ENCODE measurements at places on chromosomes 1 and 21.

DNA sequence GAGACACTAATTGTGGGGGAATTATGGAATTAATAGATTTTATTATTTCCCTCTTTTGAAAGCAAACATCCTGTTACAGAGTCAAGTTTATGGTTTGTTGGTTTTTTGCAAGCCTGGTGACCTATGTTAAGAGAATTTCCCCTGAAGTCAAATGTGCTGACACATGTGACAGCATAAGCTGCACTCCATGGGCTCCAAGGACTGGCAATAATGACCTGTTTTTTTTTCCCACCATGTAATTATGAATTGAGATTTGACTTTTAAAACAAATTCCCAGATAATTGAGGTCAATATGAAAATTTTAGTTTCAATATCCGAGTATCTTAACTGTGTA is 242.5 kb upstream of the SGIP1 start:
- DNase-seq, result no peak

DNA sequence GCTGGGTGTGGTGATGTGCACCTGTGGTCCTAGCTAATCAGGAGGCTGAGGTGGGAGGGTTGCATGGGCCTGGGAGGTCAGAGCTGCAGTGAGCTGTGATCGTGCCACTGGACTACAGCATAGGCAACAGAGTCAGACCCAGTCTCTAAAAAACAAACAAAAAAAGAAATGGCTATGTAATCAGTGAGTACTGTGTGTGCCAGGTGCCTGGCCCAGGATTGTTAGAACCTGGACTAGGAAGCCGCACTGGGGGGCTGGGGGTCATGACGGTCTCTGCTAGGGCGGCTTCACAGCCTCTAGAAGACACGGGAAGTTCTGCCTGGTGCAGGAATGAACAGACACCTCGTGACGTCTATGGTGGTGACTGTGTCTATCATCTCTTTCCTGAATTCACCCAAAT is 8.5 kb downstream of the TMEM9 start:
- DNase-seq, result no peak

DNA sequence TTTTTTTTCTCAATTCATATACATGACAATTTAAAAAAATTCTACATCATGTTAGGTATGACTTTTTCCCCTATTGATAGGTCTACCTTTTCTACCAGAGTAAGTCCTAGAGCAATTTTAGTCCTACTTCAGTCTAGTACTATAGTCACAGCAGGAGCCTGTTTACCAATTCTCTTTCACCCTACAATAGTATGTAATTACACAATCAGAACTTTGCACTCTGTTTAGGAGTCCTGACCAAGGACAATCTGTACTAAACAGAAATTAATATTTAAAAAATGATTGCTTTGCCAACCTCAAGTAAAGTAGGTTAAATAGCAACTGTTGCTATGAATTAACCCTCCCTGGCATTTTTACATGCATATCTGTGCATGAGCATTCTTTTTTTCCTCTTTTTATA is 810 bp upstream of the CYP4A11 start:
- no peak for DNase-seq

- peak; percentile 65 for DNase-seq
These were observed at the start of gene BMP8A for GRCh38 chr1:39491146-39491921. Gene BMP8A, plus strand, starts transcription at chr1:39491636. Its CDS starts 356 bp downstream, at chr1:39491992.

- DNase-seq, result no peak
These were observed 94.0 kb downstream of the LACTBL1 start for GRCh38 chr1:22878626-22879025.

DNA sequence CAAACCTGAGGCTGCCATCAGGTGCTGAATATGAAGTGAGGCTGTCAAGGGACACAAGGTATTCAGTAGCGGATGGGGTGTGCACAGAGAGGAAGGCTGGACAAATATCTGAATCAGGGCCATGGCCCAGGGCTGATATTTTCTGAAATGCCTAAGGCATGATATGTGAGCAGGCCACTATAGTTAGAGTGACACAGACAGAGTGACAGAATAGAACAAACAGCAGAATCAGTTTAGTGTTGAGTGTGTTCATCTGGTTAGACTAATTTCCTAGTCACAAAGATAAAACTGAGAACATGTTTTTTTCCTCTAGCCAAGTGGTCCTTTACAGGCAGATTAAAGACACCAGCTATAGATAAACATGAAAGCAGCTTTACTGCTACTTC is 3.9 kb downstream of the OVAAL start:
- no peak for DNase-seq

DNA sequence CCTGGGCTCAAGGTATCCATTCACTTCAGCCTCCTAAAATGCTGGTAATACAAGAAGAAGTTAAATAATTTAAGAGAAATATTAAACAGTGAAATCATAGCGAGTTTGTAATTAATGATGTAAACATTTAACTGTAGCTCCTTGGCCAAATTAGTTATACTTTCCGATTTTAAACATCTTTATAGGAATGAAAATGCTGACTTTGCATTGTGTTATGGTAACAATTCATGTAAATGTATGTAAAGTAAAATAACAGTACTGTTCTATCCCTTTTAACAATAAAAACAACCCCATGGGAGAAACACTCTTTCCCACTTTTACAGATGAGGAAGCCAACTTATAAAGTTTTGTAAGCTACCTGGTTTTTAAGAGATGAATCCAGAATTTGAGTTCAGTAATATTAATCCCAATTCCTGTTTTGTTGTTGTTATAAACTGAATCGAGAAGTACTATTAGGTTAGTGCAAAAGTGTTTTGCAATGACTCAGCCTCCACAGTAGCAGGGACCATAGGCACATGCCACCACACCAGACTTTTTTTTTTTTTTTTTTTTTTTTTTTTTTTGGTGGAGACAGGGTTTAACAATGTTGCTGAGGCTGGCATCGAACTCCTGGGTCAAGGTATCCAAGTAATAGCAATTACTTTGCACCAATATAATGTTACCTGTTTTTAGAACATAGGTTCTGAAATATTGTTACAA is 1360.4 kb downstream of the BRINP3 start:
- no peak for DNase-seq

DNA sequence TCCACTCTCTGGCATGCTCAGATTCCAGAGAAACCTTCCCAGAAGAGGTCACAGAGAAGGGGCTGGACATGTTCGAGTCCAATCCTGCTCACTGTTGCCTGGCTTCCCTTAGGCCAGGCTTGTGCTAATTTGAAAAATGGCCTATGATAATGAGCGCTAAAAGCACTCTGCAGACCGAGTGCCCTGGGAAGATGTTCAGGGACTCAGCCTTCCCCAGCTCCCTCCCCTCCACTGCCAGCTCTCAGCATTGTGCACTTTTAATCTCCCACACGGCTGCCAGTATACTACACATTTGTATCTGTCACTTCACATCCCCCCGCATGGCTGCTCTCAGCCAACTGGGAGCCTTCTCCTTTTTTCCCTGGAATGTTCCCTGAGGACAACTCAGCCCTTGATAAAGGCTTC is 24.1 kb downstream of the FAM163A start:
- DNase-seq, result no peak

DNA sequence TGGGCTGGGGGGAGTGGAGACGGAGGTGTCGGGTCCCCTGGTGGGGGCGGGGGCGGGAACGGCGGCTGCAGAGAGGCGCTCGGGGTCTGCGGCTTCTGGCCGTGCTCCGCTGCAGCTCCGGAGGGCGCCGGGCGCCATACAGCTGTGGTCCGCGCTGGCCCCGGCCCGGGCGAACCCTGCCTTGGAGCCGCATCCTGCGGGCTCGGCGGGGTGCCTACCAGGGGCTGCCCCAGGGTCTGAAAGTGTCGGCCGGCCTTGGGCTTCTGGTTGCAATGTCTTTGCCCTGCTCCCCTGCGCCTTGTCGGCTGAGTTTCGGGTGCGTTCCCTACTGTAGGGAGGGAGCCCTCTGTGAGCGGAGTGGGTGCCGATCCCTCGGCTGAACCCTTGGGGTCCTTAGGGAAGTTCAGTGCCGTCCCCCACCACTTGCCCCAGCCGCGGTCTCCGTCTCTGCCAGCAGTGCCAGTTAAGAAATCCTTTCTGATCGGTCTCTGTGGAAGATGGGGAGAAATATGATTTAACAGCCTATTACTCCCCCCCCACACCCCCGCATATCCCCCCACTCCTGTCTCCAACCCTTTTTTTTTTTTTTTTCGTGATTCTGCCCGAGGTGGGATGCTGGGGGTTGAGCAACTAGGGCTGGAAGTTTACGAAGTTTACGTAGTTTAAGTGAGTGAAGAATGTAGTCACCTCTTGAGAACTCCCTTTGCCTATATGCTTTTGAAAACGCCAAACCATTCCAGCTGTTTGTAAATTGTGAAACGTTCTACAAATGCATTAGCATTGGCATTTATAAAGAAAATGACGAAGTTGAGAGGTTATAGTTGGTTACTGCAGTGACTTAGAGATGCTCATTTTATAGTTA is 588 bp downstream of the NEXN start:
- DNase-seq, result no peak

DNA sequence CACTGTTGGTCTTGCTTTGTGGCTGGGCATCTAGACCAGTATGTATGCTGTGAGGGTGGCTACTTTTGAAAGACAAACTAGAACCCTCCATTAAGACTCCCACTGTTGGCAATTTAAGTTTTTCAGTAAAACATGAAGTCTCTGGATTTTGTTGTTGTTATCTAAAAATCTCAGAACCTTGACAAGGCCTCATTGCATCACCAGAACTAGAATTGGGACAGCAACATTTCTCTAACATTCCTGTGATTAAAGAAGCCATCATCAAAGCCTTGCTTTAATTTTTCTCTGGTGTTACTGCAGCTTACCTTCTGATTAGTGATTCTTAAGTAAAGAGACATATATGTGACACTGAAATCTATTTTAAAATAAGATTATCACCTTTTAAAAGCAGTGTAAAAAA is 4.5 kb downstream of the TRIM67 start:
- DNase-seq, result no peak

DNA sequence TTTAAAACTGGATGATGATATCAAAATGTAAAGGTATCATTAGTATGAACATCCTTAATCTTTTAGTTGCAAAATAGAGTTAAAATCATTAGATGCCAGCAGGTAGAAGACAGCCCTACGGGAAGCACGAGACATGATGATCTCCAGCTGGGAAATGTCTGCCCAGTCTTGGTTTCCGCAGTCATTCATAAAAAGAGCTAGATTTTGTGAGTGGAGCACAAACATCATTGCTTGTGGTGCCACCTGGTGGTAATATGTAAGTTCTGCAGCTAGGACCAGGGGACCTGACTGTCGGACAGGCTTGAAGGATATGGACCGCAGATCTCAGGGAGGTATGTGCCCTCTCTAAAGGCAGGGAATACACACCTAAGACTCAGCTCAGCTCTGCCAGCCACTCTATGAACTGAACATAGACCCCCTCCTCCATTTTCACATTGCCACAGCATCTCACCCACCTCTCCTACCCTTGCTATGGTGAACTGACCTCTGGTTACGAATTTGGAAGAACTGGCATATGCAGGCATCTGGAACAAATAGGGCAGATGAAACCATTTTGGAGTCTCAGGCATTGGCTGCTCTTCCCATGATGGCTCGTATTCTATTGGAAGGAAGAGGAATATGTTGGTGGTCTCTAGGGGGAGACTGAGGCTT is 9.2 kb downstream of the FCMR start:
- peak; percentile 34 for DNase-seq

DNA sequence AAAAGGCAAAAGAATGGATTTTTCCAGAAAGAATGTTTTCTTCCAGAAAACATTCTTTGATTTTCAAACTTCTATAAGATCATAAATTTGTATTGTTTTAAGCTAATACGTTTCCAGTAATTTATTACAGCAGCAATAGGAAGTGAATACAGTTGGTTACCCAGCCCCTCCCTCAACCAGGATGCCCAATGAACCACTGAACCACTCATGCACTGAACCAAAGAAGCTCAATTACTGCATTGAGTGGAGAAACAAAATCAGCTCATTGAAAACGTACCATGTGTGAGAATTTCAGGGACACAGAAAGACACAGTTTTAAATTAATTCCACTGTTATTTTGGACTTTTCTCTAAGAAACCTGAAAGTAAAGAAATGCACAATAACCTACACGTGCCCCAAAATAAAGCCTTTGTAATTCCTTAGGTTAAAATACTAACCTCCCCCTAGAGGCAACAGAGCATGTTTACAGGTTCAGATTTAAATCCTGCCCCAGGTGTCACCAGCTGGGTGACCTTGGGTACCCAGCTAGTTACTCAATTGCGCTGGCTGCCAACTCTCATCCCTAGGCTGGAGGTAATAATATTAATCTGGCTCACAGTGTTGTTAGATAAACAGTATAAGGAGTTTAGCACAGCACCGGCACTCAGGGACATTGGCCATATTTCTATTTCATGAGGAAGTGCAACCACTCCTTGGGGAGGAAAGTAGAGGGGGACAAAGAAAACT is 111.7 kb downstream of the NMNAT2 start:
- DNase-seq, result no peak

Data from activated CD8-positive, alpha-beta memory T cell treated with anti-CD3 and anti-CD28 coated beads for 1 hour (primary cell).